IPS DF 6.9 (cell line): ENCODE measurements at places on chromosomes 2 and 18.

DNA sequence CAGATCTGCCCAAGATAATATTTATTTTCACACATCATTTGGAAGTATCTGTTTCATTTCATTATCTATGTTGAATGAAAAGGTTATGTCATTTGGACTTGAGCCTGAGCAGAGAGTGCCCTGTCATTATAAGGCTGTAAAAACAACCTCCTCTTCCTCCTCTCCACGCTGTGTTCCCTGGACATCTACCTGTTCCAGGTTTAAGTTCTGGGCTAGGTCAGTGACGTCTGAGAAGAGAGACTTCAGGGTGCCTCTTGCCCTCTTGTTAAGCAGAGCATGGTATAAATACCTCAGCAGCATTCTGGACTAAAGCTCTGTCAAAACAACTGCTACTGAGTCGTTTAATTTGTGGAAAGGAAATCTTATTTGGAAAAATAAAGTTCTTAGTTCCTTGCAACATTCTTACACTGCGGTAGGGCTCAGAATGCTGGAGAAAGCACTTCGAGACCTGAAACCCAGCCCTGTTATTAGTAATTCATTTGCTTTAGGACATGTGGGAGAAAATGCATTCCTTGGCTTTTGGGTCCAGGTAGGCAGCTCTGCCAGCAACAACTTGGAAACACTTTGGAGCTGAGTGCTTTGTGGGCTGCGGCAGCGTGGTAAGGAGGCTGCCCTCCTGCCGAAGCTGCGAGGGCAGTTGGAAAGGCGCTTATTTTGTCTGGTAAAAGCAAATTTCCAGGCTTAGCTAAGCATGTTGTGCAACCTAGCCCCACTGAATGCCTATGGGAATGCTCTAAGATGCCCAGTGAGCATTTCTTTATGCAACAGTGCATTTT lies 91.8 kb upstream of the NEDD4L start:
- DNase-seq = no peak

DNA sequence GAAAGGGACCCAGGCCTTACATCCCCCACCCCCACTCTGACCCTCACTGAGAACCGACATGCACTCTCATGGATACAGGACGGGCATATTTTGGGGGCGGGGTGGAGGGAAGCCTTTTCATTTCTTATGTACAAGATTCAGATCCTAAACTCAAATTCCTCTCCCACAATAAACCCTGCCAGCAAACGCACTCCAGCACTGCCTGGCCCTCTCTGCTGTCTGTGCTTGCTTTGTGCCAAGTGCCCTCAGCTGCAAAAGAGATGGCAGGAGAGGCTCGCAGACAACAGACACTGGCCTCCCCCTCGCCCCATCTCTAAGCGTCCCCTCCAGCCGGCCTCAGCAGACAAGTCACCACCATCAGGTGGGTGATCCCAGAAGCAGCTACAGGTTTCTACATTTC lies 42.4 kb downstream of the FAM168B start:
- no peak for DNase-seq

- no peak for DNase-seq
Measured at GRCh38 chr18:57561261-57561660, 25.2 kb downstream of the FECH start.

DNA sequence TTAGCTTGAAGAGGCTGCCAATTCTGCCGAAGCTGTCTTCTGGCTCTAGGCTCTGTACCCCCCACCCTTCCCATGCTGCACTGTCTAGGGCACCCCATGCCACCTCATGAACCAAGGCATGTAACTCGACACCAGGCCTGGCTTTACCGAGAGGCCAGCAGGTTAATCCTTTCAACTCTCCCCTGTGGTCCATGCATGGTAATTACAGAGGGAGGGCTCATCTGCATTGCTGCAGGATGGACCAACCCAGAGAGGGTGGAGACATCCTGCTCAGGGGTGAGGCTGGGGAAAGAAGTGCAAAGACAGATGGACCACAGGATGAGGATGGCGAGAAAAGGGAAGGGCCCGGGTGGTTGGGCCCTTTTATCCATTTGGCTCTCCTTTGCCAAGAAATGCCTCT lies 65.8 kb downstream of the KCTD1 start:
- DNase-seq = peak; percentile 71

DNA sequence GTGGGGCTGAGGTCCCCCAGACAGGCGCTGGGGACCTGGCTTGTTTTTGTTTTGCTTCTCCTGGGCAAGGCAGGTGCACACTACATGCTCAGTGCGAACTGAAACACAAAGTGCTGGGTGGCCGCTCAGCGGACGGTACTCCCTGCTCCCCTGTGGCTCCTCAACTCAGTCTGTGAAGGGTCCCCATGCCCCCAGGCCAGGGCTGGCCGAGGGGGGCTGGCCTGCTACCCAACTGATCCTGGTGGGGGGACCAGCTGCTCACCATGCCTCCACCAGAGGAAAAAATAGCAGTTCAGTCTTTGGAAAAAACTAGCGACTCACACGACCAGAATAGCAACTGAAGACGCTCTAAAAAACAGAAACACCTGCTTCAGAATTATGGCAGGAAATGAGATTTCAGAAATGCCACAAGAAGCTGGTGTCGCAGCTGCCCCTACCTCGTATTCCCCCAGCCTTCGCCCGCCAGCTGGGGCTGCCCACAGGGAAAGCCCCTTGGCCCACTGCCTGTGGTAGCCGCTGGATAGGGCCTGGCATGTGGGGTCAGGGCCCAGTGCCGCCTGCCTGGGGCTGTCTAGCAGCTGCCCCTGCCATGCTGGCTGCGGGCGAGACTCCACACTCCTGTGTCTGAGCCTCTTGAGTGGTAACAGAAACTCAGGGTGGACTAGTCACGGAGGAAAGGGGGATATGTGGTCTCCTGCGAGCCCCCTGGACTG lies 43.7 kb downstream of the MEX3C start:
- DNase-seq = no peak

DNA sequence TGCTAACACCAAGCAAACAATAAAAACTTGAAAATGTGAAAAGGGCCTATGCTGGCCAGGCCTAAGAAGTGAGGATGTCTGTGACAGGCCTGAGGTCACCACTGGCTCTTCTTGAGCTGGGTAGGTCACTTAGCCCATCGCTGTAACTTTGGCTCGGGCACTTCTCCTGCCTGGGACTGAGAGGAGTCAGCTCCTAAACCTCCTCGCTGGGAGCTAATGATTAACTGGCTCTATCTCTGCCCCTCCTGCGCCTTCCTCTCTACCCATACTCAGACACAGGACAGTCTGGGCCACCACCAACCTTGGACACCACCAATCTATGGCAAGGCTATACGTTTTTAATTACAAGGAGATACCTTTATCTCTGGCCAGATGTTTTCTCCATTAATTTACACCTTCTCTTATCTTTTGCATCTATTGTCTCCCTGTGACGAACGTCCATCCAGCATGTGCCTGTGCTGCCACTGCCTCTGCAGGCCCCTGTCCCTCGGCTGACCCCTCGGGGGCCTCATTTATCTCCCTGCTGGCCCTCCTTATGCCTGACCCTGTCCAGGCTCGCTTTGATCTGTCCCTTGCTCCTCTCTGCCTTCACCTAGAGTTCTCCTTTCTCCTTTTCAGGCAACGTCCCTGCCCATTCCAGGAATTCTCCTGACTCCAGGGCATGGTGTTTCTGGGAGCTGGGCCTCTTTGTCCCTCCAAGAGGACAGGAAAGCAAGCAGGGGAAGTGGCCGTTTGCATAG lies 149.1 kb upstream of the GATA6 start:
- DNase-seq = no peak

GRCh38 chr2:58127111-58127510 lies 80.5 kb downstream of the VRK2 start:
- DNase-seq = no peak

DNA sequence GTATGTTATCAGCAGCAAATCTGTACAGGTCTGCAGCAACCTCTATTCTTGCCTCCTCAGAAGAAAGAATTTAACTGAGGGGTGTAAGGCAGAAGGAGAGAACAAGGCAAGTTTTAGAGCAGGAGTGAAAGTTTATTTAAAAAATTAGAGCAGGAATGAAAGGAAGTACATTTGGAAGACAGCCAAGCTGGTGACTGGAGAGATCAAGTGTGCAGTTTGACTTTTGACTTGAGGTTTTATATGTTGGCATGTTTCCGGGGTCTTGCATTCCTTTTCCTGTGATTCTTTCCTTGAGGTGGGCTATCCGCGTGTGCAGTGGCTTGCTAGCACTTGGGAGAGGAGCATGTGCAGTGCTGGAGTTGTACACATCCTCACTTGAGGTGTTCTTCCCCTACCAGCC lies 16.5 kb upstream of the CERS6 start:
- DNase-seq = no peak

- no peak for DNase-seq
Measured at GRCh38 chr2:241282555-241282954, 32.9 kb downstream of the HDLBP start.

GRCh38 chr2:86794861-86795260 lies 4.1 kb upstream of the CD8A start:
- no peak for DNase-seq

DNA sequence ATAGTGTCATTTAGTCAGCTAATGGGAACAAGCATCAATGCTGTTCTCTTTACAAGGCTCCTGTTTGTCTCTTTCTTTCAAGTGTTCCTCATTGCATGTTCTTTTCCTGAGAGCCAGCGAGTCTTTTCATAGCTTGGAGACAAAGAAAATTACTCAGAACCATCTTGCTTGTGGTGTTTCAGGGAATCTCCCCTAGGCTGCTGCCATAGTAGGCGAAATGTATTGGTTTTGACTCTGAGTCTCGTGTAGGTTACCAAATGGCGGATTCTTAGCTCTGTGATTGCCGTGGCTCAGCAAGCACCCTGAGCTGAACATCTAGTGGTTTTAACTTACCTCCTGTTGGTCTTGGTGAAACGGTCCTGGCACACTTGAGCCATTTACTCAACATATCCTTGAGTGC lies 68.7 kb downstream of the RHBDD1 start:
- no peak for DNase-seq

DNA sequence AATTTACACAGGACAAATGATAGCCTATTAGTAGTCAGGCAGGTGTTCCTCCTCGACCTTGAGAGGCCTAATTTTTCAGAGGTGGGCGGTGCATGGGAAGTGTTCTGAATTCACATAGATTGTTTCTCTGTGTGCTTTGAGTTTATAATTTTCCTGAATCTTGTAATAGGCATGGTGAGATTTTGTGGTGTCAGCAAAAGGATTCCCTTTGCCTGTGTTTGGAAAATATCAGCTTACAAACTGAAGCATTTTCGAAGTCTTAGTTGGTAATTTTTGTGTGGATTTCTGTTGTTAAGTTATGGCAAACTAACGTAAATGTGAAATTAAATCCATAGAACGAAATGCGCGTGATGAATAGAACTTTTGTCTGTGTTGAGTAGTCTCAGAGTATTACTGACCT lies 194.0 kb upstream of the RBMS1 start:
- DNase-seq = no peak

- DNase-seq = peak; percentile 16
Measured at GRCh38 chr2:159968279-159968900, 94.0 kb downstream of the PLA2R1 start.

- DNase-seq = no peak
Measured at GRCh38 chr2:183666031-183666430, 541.8 kb downstream of the NUP35 start.

- DNase-seq = no peak
Measured at GRCh38 chr18:24266131-24266530, 127.3 kb downstream of the CABYR start.

- DNase-seq = no peak
Measured at GRCh38 chr18:24922491-24922890, 429.5 kb downstream of the ZNF521 start.

DNA sequence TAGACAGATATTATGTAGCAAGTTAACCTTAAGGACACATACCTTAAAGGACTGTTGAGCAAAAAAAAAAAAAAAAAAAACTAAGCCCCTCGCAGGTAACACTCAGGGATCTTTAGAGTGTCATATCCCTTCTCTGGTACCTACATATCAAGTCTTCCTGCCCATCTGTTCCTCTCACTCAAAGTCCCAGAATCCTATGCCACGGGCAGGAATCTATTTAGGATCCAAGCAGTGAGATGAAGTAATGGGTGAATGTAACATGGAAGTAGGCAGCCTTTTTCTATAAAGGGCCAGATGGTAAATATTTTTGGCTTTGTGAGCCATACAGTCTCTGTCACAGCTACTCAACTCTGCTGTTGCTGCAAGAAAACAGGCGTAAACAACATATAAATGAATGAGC lies 496.7 kb downstream of the STK39 start:
- no peak for DNase-seq

DNA sequence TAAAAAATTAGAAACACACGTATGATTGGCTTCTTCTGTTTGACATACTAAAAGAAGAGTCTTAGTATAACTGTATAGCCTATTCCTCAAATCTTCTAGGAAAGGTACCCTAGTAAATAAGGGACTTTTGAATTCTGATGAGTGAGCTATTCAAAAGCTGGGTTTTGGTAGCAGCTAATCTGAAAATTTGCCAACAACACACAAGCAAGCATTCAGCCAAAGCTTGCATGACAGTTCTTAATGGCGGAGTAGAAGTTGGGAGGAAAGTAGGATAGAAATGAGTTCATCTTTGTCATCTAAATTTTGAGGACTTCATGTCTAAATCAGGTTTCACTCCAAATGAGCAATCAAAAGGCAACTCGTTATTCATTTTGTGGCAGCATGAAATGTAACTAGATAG lies 813.0 kb downstream of the MBD2 start:
- DNase-seq = no peak

GRCh38 chr2:151878655-151879563 lies 50.7 kb upstream of the ARL5A start:
- DNase-seq = no peak

DNA sequence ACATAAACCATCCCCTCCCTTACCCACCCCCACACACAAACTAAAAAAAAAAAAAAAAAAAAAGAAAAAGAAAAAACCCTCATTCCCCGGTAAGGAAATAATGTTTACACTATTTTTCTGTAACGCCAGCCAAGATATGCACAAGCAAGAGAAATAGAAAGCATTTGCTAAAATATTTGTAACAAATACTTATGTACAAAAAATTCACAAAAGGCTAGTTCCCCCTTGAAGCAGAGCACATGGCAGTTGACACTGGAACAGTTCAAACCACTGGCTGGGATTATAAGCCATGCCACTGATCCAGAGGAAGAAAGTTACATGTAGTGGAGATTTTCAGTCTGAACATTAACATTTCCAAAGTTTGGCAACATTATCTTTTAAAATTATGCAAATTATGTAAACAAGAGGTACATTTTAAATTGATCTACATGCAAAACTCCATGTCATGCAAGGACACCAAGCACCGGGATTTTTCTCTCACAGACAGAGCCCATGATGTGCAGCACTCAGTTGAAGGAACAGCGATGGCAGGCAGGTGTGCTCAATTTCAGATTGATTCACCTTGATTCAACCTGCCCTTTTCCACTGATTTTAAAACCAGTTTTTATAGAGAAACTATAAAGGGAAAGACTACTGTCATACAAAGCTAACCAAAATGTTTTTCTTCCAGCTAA lies 21.4 kb downstream of the PNO1 start:
- no peak for DNase-seq
